ENCODE measurements at places on chromosomes 6 and 20.

DNA sequence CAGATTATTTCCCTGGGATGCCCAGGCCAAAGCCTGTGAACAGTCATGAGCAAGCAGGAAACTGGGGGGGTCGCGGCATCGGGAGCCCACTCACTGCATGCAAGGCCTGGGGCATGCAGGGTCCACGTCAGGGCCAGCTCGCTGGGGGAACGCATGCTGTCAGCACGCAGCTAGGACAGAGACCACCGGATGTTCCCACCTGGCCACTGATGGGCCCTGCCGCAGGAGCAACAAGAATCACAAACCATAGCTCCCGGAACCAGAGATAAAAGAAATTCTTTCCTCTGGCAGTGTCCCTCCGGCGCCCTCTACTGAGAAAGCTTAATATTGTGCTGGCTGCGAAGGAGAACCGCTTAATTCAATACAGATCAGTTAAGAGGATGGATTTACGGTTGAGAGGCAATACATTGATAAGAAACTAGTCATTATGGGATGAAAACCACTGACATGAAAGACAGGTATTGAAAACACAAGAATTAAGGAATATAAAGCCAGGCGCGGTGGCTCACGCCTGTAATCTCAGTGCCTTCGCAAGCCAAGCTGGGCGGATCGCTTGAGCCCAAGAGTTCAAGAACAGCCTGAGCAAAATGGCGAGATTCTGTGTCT is 32.6 kb downstream of the C6orf15 start:
- peak; percentile 83 for DNase-seq

- DNase-seq: no peak
Observed at GRCh38 chr20:52922436-52922835, 49.7 kb upstream of the TSHZ2 start.

DNA sequence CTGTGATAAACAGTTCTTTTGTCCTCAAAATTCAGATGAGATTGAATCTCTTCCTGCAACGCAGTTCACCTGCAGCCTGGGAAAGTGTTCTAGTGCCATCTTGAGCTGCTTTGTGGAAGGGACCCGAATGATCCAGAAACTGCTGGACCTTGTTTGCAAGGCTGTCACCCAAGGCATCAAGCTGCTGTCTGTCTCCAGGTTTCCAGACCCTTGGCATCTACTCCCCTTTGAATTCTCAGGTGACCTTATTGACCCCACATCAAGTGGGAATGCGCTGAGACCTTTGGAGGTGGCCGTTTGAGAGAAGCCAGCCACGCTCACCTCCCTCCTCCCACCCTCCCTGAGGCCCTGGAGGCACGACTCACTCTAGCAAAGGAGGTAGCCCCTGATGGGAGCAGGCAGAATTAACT is 112.5 kb downstream of the EDN3 start:
- DNase-seq: peak; percentile 45

GRCh38 chr6:154001494-154002285 is 37.4 kb upstream of the OPRM1 start:
- peak; percentile 87 for DNase-seq

GRCh38 chr6:160238761-160239751 is 19.6 kb downstream of the SLC22A2 start:
- no peak for DNase-seq

DNA sequence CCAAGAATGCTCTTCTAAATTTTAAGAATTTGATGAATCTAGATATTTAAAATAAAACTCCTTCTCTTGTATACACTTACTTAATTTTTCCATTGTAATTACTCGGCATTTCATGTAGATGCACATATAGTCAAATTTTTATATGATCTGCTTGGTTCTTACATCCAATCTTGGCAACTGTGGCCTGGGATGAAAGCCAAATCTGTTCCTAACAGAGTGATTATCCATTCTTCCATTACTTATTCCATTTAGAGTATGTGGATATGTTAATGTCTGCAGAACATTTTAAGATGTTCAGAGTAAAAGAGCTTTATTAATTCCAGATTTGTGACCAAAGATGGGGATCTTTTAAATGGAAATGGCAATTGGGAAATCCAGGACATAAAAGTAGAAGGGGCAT is 144.1 kb upstream of the PDE7B start:
- no peak for DNase-seq

GRCh38 chr6:13066820-13067219 is 261.5 kb downstream of the TBC1D7 start:
- DNase-seq: no peak

DNA sequence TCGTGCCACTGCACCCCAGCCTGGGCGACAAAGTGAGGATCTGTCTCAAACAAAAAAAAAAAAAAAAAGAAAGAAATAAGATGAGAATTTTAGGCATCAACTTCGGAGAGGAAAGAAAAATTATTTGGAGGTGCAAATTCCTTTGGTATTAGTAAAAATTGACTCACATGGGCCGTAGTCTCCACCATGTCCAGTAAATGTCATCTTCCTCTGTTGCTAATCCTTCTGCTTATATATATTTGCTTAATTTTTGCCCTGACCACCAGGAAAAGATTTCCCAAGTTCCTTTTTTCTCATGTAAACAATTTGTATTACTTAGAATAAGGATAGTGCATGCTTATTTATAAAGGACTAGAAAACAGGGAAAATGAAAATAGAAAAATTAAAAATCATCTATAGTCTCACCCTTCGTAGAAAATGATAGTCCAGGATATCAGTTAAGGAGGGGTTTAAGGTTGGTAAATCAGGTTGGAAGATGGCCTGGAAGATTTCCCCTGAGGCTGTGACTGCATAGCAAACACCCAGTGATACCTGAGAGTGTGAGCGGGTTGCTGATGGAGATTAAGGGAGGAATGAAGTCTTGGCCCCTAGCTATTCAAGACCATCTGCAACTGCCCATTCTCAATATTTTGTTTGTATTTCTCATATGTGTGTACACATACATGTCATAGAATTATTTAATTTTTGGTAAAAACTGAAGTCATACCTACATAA is 240.8 kb downstream of the ZNF217 start:
- DNase-seq: no peak

- DNase-seq: no peak
Observed at GRCh38 chr6:51477711-51478311, 609.6 kb downstream of the PKHD1 start.

GRCh38 chr6:106037060-106037459 is 49.1 kb upstream of the PRDM1 start:
- no peak for DNase-seq

DNA sequence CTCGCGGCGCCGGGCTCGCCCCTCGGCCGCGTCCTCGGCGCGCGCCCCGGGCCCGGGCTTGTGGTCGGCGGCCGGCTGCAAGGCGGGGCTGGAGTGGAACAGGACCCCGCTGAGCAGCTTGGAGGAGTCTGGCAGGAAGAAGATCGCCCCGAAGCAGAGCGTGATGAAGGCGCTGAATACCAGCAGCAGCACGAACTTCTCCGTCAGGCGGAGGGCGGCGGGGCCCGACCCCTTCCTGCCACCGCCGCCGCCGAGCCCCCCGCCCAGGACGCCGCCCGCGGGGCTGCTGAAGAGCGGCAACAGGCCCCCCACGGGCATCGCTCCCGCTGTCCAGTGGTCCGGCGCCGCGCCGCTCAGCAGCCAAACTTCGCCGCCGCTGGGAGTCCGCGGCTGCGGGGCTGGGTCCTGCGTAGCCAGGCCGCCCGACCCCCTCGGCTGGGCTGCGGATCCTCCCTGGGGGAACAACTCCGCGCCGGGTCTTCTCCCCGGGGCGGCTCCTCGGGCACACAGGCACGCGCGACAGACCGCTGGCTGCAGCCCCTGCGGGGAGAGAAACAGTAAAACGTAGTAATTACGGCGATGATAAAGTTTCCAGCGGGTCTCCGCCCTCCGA is 707 bp downstream of the MAN1A1 start:
- peak; percentile 30 for DNase-seq

All from G401 (cell line).